ENCODE measurements at places on chromosomes 13 and 19.

DNA sequence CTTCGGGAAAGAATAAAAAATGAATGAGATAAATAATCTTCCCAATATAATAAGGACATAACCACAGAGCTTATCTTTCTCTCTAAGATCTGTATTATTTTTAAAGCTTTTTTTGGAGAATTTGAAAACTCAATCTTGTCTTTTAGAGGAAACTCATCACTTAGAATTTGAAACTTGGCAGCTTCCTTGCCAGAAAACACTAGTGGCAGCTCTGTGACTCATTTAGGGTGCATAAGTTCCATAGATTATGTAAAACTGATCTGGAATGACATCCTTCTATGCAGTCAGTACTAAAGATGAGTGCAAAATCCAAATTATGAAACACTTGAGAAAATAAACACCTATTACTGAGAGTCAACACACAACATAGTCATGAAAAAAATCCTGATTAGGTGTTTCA, 848.0 kb downstream of the DACH1 start:
- no peak for DNase-seq

DNA sequence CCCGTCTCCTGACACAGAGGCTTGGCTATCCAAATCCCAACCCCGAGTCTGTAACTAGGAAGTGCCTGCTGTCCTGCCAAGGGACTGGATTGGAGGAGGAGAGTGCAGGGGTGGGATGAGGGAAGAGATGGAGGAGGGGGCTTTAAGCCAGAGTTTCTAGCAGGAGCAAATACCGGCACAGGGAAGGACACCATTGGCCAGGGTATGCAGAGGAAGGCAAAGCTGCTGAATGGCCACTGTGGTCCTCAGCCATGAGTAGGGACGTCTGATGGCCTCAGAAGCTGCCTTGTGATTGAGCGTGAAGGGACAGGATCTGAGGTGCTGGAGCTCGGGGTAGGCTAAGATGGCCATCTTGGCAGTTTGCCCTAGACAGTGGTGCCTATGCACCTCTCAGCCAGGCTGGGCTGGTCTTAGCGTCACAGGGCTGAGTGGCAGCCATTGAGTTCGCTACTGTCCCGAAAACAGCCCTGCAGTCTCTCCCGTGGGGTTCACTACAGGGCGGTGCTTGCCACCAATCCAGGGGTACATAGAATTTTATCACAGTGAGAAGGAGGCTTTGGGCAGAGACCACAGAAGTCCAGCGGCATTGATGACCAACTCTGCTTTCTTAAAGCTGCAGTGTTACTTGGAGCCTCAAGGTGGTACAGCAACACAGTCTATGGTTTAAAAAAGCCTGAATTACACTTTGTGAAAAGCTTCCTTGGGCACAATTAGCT, 61.8 kb downstream of the AKAP11 start:
- DNase-seq, result no peak

GRCh38 chr13:77904031-77904430, 14.6 kb downstream of the EDNRB start:
- no peak for DNase-seq

GRCh38 chr19:38478273-38478971, 44.9 kb downstream of the RYR1 start:
- DNase-seq, result no peak

DNA sequence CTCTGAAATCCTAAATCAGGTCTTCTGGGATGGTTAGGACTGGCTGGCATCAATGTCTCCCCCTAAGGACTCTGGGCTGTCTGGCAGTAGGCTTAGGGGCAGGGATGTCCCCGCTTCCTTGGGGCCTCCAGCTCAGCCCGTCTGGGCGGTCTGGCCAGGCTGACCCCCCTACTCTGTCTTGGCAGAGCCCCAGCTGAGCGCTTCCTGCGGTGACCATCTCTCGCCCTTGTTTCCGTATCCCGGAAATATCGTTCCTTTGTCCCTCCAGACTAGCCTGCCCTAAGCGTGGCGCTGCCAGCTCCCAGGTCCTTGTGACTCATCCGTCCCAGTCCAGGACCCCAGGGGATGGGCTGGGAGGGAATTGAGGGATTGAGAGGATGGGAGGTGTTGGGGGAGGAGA, 11.3 kb downstream of the GTPBP3 start:
- DNase-seq, result no peak

DNA sequence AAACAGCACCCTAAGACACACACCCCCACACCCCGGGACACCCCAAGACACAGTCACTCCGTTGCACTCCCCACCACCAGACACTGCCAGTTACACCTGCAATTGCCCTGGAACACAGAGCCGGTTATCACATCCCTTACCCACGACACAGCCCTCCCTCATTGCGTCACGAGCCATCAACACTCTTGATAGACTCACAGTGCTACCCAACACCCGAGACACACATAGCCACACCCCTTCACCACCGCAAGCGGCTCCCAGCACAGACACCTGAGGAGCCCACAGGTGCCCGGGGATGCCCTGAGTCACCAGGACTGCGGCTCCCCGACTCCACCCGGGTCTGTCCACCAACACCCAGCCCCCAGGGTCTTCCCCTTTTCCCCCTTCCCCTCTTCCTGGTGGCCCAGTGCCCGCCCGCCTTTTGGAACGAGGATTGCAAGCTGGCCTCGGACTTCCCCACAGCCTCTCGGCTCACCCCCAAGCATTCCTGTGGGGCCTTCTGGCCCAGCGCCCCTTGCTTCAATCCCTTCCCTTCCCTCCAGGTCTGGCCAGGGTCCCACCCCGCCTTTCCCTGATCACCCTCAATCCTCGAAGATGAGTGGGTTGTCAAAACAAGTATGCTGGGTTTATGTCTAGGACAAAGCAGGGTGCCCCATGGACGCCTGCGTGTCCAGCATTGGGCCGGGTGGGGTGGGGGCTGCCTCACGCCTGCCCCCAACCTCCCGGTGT, 1.7 kb upstream of the PTGER1 start:
- DNase-seq, result no peak

GRCh38 chr19:15147090-15147489, 39.9 kb downstream of the SYDE1 start:
- DNase-seq, result no peak

DNA sequence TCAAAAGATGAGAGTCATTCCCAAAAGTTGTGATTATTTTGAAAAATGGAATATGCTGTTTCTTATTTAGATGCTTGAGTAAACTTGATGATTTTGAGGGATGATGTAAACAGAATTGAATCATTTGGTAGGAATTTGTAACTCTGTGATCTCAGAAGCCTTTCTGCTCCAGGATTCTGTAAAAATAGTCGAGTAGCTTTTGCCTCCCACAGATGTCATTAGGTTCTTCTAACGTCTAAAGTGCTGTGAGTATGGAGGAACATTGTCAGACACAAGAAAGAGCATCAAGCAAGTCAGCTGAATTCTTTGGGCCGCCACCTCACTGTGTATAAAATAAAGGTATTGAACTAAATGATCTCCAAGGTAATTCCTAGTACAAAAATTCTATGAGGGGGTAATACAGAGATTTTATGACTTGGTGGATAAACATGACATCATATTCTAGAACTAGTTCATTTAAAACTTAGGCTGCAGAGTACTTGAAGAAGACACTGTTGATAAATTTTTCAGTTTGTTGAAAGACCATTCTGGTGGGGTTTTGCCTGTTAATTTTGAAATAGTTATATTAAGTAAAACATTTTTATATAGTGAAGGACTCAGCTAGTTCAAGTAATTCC, 1.4 kb upstream of the GPR183 start:
- no peak for DNase-seq

DNA sequence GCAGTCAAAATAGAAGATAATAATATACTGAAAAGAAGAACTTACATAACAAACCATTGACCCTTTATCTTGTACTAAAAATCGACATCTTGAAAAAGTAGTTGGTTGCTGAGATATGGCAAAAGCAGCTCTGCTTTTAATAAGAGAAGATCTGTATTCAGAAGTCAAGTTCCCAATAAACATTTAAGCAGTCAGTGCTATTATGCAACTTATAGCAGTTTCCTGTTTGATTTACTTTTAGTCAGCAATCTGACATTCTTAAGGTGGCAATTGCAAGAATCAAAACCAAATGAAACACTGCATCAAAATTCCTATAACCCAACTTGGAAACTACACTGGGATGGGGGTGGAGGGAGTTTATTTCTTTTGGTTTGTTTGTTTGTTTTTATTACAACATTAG, 165.5 kb downstream of the TBC1D4 start:
- no peak for DNase-seq

- no peak for DNase-seq
Measured at GRCh38 chr13:112705286-112705685, 15.4 kb downstream of the ATP11A start.

DNA sequence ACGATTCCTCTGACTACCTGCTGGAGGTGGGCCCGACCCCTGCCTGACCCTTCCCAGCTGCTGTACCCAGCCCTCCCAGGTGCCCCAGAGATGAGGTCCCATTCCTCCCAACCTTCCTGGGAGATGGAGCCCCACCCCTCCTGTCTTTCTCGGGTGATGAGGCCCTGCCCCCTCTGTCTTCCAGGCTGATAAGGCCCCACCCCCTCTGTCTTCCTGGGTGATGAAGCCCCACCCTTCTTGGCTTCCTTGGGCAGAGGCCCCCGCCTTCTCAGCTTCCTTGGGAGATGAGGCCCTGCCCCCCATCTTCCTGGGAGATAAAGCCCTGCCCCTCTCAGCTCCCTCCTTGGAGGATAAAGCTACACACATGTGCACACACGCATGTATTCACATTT, 47.9 kb downstream of the CERS4 start:
- DNase-seq, result no peak

GRCh38 chr19:10195199-10195519, 406 bp upstream of the DNMT1 start:
- DNase-seq, result no peak

GRCh38 chr19:29547361-29547960, 21.7 kb downstream of the VSTM2B start:
- DNase-seq, result no peak

- no peak for DNase-seq
Measured at GRCh38 chr19:512547-513365, 5.5 kb downstream of the TPGS1 start.

Measured in T-helper 1 cell (primary cell).